ENCODE measurements at places on chromosomes 7 and 10.

DNA sequence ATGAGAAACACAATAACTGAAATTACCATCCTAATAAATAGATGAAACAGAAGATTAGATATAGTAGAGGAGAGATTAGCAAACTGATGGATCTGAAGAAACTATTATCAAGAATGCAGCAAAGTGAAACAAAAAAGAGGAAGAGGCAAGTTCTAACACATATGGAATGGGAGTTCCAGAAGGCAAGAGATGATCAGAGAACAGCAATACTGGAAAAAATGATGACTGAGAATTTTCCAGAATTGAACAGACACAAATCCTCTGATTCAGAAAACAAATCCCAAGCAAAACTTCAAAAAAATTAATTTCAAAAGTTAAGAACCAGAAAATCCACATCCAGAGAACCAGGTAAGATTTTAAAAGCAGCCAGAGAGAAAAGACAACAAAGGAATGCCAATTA lies 20.2 kb upstream of the CYREN start:
- DNase-seq, result no peak

DNA sequence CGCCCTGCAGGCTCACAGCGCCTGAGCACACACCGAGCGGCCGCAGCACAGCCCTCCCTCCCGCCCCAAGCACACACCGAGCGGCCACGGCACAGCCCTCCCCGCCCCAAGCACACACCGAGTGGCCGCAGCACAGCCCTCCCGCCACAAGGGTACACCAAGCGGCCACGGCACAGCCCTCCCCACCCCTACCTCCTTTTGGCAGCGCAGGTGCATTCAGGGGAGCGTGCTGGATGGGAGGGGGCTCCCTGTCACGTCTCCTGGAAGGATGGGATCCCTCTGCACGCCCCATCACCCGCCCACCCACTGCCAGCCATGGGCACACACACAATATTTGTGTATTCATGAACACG lies 482.6 kb downstream of the DNAJB6 start:
- no peak for DNase-seq

DNA sequence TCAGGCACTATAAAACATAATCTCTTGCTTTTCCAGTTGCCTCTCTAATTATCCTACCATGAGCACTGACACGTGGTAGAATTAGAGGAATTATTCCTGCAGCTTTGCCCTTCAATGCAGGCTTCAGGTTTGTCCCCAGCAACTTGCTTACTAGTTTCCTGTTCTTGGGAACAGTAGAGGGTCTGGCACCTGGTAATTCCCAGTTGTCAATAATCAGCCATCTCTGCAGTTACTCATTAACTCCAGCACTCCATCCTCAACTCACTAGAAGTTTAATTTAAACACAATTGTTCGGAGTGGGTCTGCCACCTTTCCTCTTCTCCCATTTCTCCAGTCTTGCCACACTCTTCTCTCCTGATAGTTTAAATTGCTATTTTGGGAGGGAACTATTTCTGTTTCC lies 324.3 kb upstream of the KIAA1217 start:
- DNase-seq, result no peak

GRCh38 chr7:116075351-116076145 lies 45.0 kb upstream of the TFEC start:
- DNase-seq, result no peak

GRCh38 chr10:18409599-18410397 lies 241.6 kb downstream of the NSUN6 start:
- no peak for DNase-seq

DNA sequence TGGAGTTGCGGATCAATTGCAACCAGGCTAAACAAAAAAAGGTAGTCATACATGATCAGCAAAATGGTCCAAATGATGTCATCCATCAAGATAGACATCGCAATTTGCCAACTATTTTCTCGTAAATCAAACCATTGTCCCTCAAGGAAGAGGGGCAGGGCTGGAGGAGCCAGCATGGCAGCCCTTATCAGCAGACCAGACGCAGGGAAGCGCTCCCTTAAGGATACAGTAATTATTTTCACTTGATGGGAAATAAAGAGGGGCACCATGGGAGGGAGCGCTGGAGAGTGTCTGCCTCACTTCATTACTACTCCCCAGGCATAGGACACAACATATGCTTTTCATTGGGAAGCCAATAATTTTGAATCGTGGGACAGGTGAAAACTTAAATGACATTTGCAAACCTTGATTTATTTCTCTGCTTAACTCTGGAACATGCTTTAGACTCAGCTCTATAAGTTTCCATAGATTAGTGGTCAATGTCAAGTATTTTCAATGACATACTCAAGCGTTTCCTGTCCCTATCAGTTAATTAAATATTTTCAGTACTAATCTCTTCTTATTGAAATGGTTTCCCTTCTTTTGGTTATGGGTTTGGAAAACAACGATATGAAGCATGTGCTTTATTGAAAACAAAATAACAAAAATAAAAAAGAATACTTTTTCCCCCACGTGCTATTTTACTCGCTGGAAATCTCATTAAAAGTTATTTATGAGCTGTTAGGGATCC lies 202.4 kb upstream of the HABP2 start:
- DNase-seq, result no peak

GRCh38 chr10:26242706-26243350 lies 26.3 kb downstream of the GAD2 start:
- no peak for DNase-seq

GRCh38 chr10:122139627-122140170 lies 131.4 kb upstream of the BTBD16 start:
- DNase-seq, result no peak

DNA sequence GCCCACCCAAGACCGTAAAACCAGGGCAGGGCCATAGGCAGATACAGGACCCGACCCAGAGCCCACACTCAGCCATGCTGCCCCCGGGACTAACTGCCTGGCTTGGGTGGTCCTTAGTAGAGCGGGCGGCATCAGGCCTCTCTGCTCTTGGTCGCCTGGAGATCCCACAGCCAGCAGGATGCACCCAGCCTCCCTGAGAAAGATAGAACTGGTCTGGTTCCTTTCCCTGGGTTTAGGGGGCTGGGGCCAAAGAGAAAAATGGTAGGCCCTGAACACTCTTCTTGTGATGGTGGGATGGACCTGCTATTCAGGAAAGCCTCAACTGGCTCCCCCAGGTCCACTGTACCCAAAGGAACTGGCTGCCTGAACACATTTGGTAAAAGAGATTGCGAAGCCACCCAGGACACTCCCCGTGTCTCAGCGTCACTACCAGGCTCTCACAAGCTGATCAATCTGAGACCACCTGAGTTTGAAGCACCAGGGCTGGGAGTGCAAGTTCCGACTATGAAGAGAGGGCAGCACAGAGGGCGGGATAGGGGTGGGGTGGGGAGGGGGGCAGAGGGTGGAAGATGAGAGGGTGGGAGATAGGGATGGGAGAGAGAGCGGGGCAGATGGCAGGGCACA lies 591.5 kb downstream of the DNAJB6 start:
- no peak for DNase-seq

- no peak for DNase-seq
These were observed 153.9 kb downstream of the AGMO start for GRCh38 chr7:15407910-15408309.

- no peak for DNase-seq
These were observed 94.1 kb upstream of the PCBD1 start for GRCh38 chr10:70982443-70982842.

DNA sequence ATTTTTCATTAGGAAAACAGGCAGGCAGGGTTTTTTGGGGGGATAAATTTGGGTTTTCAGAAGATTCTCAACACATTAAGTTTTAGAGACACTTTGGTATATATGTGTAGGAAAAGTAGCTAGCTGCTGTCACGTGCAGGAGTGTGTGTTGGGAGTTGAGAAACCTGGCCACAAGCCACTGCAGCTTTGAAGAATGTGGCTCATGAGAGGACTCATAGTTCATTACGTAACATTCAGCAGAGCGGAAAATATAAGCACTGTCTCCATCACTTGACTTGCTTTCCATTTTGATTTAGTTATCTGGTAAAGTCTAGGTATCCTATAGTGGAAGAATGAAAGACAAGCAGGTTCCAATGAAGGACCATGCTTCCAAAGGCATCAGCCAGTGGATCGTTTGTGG lies 31.2 kb downstream of the SMNDC1 start:
- no peak for DNase-seq

- no peak for DNase-seq
These were observed 36.6 kb downstream of the TCF7L2 start for GRCh38 chr10:112986544-112987190.

DNA sequence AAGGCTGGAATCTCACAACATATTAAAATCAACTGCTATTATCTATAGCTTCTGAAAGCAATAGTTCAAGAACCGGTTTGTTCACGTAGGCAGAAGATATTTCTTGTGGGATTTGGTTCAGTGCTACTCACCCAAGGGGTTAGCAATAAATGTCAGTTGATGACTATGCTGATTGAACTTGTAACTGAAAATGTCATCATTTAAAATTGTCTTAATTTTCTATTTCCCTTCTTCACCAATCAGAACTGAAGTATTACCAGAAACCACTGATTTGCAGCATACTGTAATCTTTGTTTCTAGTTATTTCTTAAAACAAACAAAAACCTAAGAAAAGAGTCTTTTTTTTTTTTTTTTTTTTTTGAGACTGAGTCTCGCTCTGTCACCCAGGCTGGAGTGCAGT lies 46.1 kb downstream of the CPEB3 start:
- no peak for DNase-seq

DNA sequence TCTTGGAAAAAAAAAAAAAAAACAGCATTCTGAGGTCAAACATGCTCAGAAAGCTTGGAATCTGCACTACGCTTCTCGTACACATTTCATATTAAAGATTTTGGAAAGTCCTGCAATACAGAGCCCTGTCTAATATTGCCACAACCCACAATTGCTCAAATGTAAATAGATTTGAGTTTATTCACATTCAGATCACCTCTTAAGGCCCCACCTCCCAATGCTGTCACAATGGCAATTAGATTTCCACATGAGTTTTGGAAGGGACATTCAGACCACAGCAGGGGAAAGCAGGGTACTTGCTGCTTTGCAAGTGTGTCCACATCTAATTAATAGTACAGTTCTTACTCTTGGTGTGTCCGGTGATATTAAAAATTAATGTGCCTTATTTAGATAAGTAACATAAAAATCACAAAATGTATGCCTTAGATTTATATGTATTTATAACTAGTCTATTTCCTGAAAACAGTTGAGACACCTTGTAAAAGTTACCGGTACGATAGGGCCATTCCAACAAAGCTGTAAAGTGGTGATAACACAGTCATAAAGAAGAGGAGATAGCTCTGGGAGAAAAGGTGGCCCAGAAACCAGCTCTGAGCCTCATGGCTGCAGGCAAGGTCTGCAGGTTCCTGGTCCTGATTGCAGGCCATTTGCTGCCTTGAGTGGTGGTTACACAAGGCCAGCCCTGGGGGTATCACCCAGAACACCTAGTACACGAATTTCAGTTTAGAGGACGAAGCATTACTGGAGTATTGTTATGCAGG lies 27.9 kb downstream of the EGFR start:
- no peak for DNase-seq

- DNase-seq, result no peak
These were observed 6.4 kb downstream of the ZMIZ2 start for GRCh38 chr7:44754802-44755697.

DNA sequence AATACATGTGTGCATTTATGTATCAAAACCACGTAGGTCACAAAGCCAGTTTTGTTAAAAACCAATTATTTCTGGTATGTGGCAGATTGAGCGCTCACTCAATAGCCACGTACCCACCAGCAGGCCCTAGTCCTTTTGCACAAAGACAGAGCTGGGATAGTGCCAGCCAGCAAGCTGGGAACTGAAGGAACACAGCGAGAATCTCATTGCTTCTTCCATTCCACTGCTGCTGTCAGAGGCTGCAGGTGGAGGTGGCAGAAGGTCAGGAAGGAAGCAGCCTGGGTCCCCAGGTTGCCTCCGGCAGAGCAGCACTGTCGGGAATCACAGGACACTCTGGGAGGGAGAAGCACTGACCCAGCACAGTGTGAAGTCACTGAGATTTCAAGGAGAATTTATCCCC lies 385.5 kb upstream of the PFKP start:
- no peak for DNase-seq

- DNase-seq, result no peak
These were observed 81.7 kb upstream of the NFE2L3 start for GRCh38 chr7:26070290-26070689.

GRCh38 chr10:131930150-131930549 lies 29.3 kb downstream of the PPP2R2D start:
- DNase-seq, result no peak

DNA sequence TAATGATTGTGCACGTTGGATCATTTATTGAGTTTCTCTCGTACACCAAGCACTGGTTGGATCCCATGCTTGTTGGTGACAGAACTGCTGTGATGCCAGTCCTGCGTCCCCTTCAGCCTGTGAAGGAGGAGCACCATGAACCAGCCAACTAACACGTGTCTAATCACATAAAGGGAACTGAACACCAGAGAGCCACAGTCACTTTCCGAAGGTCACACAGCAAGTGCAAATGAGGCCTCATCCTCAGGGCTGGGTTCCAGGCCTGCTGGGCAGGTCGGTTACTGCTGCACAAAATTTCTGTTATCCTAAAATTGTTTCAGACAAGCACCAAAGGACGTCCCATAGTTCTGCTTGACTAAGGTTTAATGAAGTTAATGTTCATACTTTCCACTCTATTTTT lies 332.0 kb upstream of the ZNF32 start:
- DNase-seq, result no peak

DNA sequence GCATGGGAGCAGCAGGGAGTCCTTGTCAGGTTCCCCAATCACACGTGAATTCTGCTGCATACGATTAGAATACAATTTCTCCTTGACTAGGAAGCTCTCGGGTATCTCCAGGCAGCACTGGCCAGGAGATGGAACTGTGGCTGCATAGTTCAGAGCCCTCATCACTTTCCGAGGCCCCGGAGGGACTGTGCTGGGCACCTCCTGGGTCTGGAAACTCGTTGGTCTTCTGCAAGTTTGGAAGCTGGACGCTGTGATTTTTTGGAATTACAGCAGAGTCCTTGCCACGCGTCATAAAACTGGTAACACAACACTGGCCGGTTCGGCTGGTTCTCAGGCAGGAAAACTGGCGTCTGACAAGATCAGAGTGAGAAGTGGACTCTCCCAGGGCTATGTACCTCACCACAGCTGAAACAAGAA lies 216.1 kb downstream of the CCDC3 start:
- DNase-seq, result no peak

- no peak for DNase-seq
These were observed 51.8 kb upstream of the FAM133B start for GRCh38 chr7:92641921-92642511.

DNA sequence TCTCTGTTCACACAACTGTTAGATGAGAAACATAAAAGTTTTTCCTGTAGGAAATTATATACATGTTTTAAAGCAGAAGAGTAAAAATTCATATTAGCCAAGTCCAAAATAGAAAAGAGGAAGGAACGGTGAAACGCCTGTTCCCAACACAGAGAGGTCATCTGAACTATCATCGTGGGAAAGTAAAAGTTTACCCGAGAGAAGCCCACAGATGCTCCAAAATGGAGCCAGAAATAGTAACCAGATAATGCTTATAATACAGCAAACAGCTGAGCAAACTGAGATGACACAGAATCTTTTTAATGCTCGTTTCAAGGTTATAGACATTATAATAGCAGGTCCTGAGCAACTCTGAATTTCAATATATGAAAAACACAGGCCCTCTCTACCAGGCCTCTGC lies 24.5 kb downstream of the FRMD4A start:
- no peak for DNase-seq

GRCh38 chr7:155380976-155381851 lies 76.7 kb upstream of the EN2 start:
- DNase-seq, result no peak

Measured in amygdala (tissue), 56 donors.